Activated CD4-positive, alpha-beta T cell treated with anti-CD3 and anti-CD28 coated beads, Interleukin-2, amount 10 ng/mL, durations not matched to agents 24 days and 14 days (primary cell): ENCODE measurements at places on chromosomes 2 and 18.

DNA sequence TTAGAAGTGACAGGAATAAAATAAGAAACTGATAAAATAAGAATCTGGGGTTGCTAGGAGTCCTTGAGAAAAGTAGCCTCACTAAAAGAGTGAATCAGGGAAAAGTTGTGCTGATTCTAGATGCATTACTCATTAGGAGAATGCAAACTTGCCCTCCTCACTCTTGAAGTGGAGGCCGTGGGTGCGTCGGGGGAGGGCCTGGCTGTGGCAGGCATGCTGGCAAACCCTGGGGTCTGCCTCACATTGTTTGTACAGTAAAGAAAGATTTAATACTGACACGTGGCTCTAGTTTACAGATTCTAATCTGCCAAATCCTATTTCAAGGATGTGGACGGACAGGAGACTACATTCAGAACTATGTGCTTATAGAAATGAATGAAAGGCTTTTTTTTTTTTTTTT is 41.9 kb downstream of the TANC1 start:
- no peak for DNase-seq
- no peak overlapping the region for H3K27ac ChIP-seq
- H3K27me3 ChIP-seq, result no peaks in the 10 kb centered on the region

DNA sequence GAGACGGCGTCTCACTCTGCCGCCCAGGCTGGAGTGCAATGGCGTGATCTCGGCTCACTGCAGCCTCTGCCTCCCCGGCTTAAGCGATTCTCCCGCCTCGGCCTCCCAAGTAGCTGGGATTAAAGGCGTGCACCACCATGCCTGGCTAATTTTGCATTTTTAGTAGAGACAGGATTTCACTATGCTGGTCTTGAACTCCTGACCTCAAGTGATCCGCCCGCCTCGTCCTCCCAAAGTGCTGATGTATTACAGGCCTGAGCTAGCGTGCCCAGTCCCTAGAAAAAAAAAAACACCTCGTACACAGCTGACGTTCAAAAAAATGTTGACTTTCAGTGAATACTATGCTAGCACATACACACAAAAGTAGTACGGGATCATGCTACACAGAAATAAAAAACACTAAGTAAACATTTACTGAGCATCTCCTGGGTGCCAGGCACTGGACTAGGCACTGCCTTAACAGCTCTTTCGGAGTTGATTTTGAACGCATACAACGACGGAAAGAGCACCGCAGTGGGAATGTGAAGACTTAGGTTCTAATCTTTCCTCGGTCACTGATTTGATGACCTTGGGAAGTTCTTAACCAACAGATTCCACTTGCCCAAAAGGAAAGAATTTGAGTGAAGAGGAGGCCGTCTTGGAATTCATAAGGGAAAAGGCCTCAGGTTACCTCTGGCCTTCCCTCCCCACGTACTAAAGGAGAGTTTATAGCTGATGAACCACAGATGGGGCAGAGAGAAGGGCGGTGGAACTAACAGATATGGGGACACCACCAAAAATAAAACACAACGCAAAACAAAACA is 1.1 kb downstream of the DNAJC27 start:
- H3K4me1 ChIP-seq, result peaks cover 13% of the 10 kb centered on the region
- H3K27me3 ChIP-seq, result no peaks in the 10 kb centered on the region
- H3K4me3 ChIP-seq, result peak overlapping the region; percentile 96
- no peak for DNase-seq

- H3K27ac ChIP-seq, result no peak overlapping the region
- DNase-seq, result no peak
- H3K27me3 ChIP-seq, result no peaks in the 10 kb centered on the region
- H3K4me3 ChIP-seq, result no peak overlapping the region
- no peaks in the 10 kb centered on the region for H3K36me3 ChIP-seq
Measured at GRCh38 chr2:72990695-72991438, 73.5 kb downstream of the EMX1 start.

DNA sequence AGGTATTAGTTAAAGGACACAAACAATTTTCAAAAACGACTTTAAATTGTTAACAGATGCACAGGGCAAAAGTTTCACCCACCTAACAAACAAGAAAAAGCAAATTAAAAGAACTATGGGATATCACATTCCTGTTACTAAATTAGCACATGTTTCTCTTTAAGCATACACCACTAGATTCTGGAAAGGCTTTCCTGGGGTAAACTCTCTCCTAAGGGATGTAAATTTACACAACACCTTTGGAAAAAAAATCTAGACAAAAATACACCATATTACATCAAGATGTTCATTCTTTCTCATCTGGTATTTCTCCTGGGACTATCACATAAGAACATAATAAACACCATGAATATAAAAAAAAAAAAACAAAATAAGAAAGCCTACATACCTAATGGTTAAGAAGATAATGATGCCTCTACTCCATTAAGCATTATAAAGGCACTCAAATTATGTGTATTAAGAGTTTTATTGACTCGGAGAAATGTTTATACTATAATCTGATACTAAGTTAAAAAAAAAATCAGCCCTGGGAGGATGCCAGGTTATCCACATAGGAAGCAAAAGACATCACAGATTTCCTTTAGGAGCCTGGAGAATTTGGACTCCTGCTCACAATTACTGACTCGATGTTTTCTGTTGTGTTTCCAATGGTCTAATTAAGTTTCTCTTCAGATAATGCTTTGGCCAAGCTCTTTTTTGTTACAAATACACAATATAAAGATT is 82.8 kb upstream of the AFF3 start:
- H3K4me1 ChIP-seq, result no peaks in the 10 kb centered on the region
- H3K4me3 ChIP-seq, result no peak overlapping the region
- H3K36me3 ChIP-seq, result no peaks in the 10 kb centered on the region
- no peak for DNase-seq
- peaks cover 14% of the 10 kb centered on the region for H3K27me3 ChIP-seq

GRCh38 chr2:81395746-81396145 is 1091.2 kb upstream of the LRRTM1 start:
- DNase-seq, result no peak
- H3K27ac ChIP-seq, result no peak overlapping the region

DNA sequence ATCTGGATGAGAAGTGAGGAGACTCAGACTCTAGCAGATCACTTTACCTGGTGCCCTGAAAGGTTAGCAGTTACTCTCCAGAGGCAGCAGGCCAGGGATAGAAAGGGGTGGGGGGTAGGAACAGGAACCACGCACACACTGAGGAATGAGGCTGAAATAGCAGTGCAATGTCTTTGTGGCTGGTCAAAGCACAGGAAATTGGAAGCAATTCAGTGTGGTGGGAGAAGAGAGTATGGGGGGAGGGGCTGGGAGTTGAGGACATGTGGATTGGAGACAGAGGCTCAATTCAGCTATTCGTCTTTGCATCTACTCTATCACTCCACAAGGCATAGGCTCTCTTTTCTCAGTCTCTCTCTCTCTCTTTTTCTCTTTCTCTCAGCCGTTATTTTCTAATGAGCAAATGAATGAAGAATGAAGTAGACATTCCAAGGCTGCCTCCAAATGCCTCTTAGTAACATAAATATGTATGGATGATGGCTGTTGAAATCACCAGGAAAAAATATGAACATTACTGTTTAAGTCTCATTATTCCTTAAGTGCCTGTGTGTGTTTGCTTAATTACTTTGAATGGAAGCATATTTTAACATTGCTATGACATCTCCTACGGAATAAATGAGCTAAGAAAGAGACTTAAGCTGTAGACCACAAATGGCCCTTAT is 979.4 kb downstream of the TSN start:
- H3K4me3 ChIP-seq, result no peak overlapping the region
- no peaks in the 10 kb centered on the region for H3K36me3 ChIP-seq
- no peak overlapping the region for H3K27ac ChIP-seq
- no peak for DNase-seq
- no peaks in the 10 kb centered on the region for H3K27me3 ChIP-seq

- H3K4me3 ChIP-seq, result no peak overlapping the region
- H3K36me3 ChIP-seq, result no peaks in the 10 kb centered on the region
- no peak for DNase-seq
- no peak overlapping the region for H3K27ac ChIP-seq
- peaks cover 9% of the 10 kb centered on the region for H3K27me3 ChIP-seq
- H3K4me1 ChIP-seq, result no peaks in the 10 kb centered on the region
Measured at GRCh38 chr2:45220227-45220626, 211.0 kb upstream of the SIX2 start.

GRCh38 chr18:58537272-58538038 is 91.4 kb downstream of the ALPK2 start:
- H3K4me3 ChIP-seq, result no peak overlapping the region
- no peak for DNase-seq
- peaks cover 56% of the 10 kb centered on the region for H3K4me1 ChIP-seq
- H3K27ac ChIP-seq, result no peak overlapping the region
- no peaks in the 10 kb centered on the region for H3K36me3 ChIP-seq

- H3K27me3 ChIP-seq, result no peaks in the 10 kb centered on the region
- peaks cover 4% of the 10 kb centered on the region for H3K36me3 ChIP-seq
- peak overlapping the region; percentile 90 for H3K27ac ChIP-seq
- peak overlapping the region; percentile 45 for H3K4me3 ChIP-seq
Measured at GRCh38 chr2:15142069-15142689, 419.0 kb downstream of the NBAS start.

DNA sequence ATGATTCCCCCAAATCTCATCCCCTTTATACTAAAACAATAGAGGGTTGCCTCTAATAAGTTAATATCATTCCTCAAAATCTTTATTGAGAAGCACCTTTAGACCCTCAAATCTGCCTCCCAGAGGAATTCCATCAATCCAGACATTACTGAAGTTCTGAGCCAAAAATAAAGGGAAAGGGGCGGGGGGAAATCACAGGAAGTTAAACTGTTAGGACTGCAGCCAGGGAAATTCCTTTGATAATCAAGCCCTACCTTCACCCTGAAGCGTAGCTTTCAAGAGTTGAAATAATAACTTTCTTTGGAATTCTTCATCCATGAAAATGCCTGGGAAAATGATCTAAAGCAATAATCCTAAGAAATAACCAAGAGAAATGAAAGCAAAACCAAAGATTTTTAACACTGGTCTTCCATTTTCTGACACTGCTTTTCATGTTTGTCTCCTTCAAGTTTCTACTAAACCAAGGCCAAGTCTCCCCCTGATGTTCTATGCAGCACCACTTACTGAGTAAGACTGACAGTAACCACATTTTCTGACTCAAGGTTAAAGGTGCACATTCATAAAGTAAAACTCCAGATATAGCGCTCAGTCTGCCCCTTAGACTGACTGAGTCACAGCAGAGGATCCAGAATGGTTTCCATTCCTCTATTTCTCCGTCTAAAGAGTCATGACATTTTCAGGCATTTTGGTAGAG is 78.2 kb downstream of the TCF4 start:
- H3K27me3 ChIP-seq, result no peaks in the 10 kb centered on the region
- H3K4me3 ChIP-seq, result no peak overlapping the region
- H3K36me3 ChIP-seq, result no peaks in the 10 kb centered on the region
- H3K4me1 ChIP-seq, result peaks cover 2% of the 10 kb centered on the region
- DNase-seq, result no peak

DNA sequence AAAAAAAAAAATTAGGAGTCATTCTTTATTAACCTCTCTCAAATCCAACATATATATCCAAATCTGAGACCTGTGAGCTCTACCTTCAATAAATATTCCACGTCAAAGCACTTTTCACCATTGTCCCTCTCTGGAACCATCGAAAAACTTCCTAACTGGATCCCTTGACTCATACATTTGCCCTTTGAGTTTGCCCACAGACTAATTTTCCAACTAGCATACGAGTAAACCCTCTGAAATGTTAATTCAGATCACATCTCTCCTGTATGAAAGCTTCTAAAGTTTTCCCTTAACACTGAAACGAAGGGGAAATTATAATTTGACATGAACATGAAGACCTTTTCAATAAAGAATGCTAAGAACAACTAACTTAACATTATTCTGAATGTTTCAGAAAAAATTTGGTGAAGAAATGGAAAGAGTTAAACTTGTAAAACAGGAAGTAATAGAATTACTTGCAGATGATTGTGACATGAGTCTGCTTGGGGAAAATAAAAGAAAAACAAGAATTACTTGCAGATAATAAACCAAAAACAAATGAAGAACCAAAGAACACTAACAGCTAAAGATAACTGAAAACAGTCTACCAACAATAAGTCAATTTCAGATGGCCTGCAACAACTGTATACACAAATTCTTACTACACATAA is 110.6 kb downstream of the C2orf74 start:
- H3K4me1 ChIP-seq, result no peaks in the 10 kb centered on the region
- no peak overlapping the region for H3K4me3 ChIP-seq
- H3K27me3 ChIP-seq, result no peaks in the 10 kb centered on the region
- peak overlapping the region; percentile 21 for H3K27ac ChIP-seq

DNA sequence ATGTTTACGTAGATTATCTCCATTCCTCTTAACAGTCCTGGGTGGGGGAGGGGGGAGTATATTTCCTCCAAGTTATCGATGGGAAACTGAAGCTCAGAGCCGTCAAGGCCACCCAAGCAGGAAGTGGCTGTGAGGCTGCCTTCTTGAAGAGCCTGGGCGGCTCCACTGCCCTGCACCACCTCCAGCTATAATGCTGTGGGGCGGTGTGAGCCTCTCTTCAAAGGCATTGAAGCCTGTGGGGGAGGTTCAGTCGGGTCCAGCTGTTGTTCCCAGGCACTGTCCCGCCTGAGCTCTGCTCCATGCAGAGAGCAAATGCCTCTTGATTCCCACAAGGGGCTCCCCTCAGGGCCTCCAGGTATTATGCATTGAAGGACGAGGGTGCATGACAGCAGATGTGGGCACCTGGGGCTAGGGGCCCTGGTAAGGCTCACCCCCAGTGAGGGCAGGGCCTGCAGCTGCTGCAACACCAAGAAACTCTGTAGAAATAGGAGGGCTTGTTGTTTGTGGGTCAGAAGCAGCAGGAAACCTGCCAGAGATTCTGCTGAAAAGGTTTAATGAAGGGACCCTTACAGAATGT is 29.5 kb upstream of the LAPTM4A start:
- H3K27me3 ChIP-seq, result peaks cover 6% of the 10 kb centered on the region
- no peak overlapping the region for H3K27ac ChIP-seq
- no peak for DNase-seq
- no peaks in the 10 kb centered on the region for H3K4me1 ChIP-seq

DNA sequence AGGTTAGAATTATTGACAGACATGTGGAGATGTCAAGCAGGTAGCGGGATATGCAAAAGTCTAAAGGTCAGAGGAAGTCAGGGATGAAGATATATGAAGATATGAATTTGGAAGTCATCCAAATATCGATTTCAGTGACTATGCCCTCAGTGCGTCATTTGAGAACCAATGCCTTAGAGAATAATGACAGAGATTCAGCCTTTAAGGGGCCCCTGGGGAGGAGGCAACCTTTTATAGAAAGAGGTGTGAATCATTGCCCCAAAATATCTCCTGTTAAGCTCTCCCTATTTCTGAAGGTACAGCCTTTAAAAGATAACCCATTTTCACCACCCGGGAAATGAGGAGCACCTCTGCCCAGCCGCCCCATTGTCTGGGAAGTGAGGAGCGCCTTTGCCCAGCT is 223.4 kb downstream of the NCKAP5 start:
- no peak overlapping the region for H3K27ac ChIP-seq
- DNase-seq, result no peak
- no peak overlapping the region for H3K4me3 ChIP-seq
- no peaks in the 10 kb centered on the region for H3K27me3 ChIP-seq
- no peaks in the 10 kb centered on the region for H3K4me1 ChIP-seq
